ENCODE measurements at places on chromosomes 2 and 18.

- DNase-seq, result no peak
Measured at GRCh38 chr2:14256890-14257289, 375.6 kb upstream of the LRATD1 start.

DNA sequence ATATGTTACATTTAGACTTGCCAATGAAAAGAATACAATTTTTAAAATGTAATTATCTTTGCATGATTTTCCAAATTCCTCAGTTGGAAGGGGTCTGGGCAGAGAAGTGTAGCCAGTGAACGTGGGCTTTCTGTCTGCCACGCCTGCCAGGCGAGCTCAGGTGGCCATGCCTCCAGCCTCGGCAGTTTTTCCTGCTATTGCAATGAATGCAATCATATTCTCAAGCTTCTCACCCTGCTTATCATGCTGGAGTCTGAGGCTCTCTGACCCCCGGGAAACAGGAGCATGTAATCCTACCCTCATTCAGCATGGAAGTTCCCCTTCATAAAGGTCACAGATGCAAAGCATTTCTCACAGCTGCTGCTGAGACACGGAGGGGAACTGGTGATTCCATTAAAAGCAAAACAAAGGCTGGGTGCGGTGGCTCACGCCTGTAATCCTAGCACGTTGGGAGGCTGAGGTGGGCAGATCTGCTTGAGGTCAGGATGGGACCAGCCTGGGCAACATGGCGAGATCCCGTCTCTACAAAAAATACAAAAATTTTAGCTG, 154.8 kb downstream of the MBP start:
- DNase-seq, result no peak

- no peak for DNase-seq
Measured at GRCh38 chr2:48120759-48121242, 214.5 kb upstream of the FBXO11 start.

DNA sequence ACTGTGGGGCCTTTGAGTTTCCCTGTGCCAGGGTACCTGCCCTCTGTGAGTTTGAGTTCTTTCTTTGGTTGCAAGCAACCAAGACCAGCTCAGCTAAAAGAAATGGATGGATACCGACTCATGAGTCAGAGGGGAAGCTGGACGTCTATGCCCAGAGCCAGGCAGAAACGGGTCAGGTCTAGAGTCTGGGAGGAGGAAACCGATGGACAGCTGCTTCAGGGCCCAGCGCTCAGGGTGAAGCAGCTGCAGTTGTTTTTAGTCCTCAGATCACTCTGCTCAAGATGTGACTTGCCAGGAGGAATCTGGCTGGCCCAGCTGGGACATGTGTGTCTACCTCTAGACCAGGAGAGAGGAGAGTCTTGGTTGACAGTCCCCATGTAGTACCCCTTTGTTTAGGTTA, 10.1 kb upstream of the TYMS start:
- no peak for DNase-seq

DNA sequence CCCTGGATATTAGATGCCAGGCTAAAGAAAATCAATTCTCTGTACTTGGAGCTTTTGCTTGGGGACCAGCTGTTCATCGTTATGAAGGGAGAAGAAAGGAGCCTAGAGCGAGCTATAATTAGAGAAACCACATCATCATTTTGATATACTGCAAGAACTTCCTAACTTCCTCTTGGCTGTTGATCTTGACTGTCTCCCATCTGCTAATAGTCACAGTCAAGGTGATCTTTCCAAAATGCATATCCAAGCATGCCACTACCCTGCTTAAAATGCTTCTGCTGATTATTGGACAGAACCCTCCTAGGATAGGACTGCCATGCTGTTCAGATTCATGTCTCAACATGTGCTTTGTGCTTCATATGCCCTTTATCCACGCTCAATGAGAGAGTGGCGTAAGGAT, 54.8 kb downstream of the RAPGEF4 start:
- no peak for DNase-seq

- DNase-seq, result peak; percentile 45
Measured at GRCh38 chr2:64374686-64375085, 79.3 kb upstream of the LGALSL start.

GRCh38 chr2:133733901-133734255, 165.6 kb upstream of the NCKAP5 start:
- no peak for DNase-seq

GRCh38 chr2:193348055-193348454, 1153.3 kb upstream of the TMEFF2 start:
- no peak for DNase-seq

- DNase-seq, result no peak
Measured at GRCh38 chr18:54952026-54952425, 7.2 kb downstream of the CCDC68 start.

GRCh38 chr2:178829299-178829960, 22.2 kb upstream of the TTN start:
- DNase-seq, result no peak
